CD4-positive, alpha-beta T cell (primary cell): ENCODE measurements at places on chromosomes 1 and 21.

DNA sequence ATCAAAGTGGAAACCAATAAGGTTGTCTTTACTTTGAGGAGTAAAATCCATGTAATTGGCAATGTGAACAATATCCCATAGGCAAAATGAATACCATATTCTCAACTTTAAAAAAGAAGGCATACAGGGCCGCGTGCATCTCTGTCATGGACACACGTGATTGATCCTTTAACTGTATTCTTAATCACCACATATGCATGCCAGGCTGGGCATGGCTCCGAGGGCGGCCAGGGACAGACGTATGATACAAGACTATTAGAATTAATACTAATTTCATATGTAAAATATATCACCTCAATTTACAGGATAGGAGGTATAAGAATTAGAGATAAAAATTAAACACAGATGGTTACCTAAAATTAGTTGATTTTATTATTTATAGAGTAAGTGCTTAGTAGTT is 11.2 kb downstream of the RGS21 start:
- DNase-seq, result no peak

- no peak for DNase-seq
Measured at GRCh38 chr21:32519945-32520874, 65.1 kb downstream of the TCP10L start.

- no peak for DNase-seq
Measured at GRCh38 chr1:159686599-159687299, 27.6 kb downstream of the CRP start.

DNA sequence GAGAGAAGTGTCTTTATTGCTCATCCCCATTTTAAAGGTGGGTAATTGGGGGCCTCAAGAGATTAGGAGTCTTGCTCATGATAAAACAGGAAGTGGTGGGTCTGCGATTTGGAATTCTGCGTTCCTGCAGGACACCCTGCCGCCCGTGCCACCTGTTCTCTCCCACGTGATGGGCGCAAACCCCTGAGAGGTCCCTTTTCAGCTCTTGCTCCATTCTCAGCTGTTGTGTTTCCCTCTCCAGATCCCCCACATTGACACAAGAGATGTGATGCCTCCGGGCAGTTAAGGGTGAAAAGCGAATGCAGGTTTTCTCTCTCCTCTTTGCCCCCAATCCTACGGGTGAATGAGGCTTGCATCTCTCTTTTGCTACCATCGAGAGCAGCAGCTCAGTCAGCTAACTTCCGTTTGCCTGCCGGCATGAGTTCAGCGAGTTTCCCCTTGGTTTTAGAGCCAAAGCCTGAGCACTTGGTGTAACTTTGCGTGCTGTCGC is 57.5 kb downstream of the KIF26B start:
- DNase-seq, result no peak

- DNase-seq, result peak; percentile 73
Measured at GRCh38 chr1:246689409-246690008, 34.7 kb upstream of the SCCPDH start.

- DNase-seq, result no peak
Measured at GRCh38 chr1:167138703-167139102, 44.8 kb downstream of the STYXL2 start.

- peak; percentile 89 for DNase-seq
Measured at GRCh38 chr1:46303038-46303871, at the start of the genes LRRC41 and UQCRH. LRRC41 (minus strand) TSS chr1:46303616; CDS start chr1:46303322, 294 bp downstream. UQCRH (plus strand) TSS chr1:46303698; CDS start chr1:46303767, 69 bp downstream.

DNA sequence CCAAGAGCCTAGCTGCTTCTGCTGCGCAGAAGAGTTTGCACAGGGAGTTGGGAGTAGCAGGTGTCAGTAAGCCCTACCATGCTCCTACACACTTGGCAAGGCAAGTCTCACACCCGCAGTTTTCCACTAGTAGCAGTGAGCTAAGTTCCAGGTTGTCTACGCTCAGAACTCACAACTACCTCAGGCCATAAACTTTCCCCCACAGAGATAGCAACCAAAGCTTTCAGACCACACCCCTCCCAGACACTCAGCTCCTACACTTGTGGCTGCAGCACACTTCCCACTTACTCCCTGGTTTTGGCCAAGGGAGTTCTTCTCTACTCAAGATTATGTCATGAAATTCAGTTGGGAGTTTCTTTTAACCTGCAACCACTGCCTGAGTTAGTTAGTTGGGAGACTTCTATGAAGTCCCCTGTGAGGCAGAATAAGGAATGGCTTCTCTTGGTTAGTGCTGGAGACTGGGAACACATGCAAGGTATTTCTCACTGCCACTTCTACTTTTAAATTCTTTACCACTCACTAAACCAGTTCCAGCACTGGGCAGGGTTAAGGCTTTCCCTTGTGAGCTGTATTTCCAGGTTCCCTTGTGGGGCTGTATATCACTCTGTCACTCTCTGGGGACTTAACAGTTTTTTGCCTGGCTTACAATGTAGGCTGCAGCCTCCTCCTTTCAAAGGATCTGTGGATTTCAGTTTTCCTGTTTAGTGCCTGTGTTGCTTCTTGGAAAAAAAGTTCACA is 18.3 kb upstream of the MAB21L3 start:
- no peak for DNase-seq

- DNase-seq, result no peak
Measured at GRCh38 chr1:230791986-230792564, 44.9 kb downstream of the CAPN9 start.

DNA sequence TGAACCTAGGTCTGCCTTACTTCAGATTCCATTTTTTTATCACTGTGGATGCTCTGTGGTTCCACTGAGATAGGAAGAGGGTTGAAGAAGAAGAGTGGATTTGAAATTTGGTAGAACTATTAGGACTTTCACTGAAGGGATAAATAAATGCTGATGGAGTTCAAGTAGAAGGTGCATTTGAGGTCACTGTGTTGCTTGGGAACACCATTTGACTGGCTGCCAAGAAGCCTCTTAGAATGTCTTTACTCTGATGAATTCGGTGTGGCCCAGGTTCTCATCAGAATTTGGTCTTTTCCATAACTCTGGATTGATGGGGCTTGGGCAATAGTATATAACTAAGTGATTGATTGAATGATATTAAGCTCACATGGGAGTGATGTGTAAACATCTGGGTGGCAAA is 11.9 kb downstream of the XPR1 start:
- DNase-seq, result no peak

GRCh38 chr1:234214129-234214910 is 158.9 kb upstream of the COA6 start:
- peak; percentile 71 for DNase-seq
